ENCODE measurements at places on chromosomes 5 and 9.

- no peak for DNase-seq
Measured at GRCh38 chr9:15222313-15222712, 84.7 kb downstream of the TTC39B start.

- DNase-seq = no peak
Measured at GRCh38 chr5:74672215-74672877, 12.7 kb upstream of the HEXB start.

DNA sequence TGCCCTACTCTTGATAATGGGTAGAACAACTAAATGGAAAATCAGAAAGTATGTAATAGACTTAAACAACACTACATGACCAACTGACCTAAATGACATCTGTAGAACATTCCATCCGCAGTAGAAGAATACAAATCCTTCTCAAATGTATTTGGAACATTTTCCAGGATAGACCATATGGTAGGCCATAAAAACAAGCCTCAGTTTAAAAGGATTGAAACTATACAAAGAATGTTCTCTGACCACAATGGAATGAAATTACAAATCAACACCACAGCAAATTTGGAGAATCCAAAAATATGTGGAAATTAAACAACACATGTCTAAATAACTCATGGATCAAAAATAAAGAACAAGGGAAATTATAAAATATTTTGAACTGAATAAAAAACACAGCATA is 189.2 kb downstream of the NDUFS4 start:
- DNase-seq = no peak

GRCh38 chr5:107213025-107213424 is 457.7 kb downstream of the EFNA5 start:
- no peak for DNase-seq

GRCh38 chr5:154284433-154284832 is 93.9 kb downstream of the GALNT10 start:
- peak; percentile 27 for DNase-seq

GRCh38 chr5:174283211-174284005 is 237.9 kb downstream of the NSG2 start:
- no peak for DNase-seq

DNA sequence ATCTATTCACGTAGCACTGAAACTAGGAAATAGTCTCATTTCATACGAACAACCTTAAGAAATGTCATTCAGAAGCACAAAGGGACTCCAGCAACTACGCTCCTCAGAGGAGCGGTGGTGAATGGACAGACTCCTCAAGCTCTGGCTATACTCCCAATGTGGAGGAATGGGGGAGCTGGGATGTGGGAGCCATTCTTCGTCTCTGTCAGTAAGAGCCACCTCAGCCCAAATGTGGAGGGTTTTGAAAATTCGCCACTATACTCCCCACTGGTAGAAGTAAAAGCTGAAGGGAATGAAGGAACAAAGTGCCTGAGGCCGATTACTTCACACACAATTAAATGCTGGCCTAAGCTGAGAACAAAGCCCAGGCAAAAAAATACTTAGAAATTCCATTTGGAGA is 96.3 kb downstream of the ADAMTS12 start:
- no peak for DNase-seq

DNA sequence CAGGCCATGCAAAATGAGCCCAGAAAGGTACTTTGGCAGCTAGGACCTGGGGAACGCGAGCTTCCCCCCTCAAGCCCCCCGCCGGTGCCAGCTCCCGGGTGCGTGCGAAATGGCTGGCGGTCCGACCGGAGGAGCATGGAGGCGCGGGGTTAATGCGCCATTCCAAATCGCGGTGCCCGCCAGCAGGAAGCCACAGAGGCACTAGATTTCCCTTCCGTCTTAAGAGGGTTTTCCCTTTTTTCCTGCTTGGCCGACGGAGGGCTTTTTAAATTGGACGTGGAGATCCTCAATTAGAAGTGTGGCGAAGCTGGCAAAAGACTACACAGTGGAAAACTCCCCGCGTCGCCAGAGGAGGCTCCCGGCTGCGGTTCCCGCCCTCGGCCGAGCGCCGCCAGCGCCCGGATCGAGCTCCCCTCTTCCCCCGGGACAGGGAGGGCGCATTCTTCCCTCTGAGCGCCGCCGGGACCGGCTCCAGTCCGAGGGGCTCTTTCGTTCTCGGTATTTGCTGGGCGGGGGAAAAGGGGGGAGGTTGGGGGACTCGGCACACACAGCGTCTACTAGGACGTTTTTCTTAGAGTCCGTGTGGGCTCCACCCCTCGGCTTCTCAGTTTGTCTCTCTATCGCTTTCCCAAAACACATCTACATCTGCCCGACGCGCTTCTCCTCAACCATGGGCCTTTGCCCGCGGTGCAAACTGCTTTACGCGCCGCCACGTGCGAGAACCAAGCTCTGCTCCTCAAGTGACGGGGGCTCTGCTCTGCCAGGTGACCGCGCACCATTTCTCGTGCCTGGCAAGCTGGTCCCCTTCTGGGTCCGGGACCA is 3.0 kb downstream of the GDNF start:
- DNase-seq = no peak

DNA sequence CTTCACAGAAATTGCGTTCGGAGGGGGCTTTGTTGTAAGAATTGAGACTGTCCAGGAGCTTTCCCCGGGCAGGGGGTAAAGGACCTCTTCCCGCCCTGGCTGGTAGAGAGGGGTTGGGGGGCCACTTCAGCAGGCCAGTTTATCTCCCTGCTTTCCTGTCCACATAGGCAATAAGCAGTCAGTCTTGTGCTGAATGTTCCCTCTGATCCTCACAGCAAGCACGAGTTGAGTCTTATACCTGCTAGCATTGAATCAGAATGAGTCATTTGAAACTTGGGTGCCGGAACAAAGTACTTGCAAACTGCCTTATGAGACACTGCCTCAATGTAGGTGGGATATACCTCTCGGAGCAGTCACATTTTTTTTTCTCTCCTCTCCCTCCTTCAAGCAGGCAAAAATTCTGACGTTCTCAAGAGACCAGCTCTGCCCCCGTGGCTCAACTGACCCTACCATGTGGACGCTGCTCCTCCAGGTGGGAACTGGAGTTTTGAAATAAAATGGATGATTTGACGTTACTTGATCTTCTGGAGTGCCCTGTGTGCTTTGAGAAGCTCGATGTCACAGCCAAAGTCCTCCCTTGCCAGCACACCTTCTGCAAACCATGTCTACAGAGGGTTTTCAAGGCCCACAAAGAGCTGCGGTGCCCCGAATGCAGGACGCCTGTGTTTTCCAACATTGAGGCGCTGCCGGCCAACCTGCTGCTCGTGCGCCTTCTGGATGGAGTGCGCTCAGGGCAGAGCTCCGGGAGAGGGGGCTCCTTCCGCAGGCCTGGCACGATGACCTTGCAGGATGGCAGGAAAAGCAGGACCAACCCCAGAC is 1.3 kb downstream of the SH3RF2 start:
- DNase-seq = no peak

- DNase-seq = peak; percentile 55
Measured at GRCh38 chr5:10581867-10582511, 18.1 kb downstream of the ANKRD33B start.

DNA sequence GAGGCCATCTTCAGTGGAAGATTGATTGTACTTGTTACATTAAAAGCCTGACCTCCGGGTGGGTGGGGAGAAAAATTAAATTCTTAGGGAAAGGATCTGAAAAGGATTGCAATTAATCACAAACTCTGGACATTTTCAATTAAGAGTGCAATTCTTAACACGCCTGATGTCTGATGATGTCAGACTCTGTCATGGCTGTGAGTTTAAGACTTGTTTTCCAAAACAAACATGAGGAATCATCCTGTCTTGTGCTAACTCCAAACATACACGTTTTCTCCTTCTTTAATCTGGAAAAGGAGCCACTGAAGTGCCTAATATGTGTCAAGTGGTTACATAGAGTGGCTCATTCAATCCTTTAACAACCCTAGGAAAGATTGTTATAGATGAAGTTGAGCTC is 60.4 kb upstream of the SMIM23 start:
- no peak for DNase-seq

GRCh38 chr5:175649967-175650366 is 7.9 kb upstream of the HRH2 start:
- no peak for DNase-seq

- no peak for DNase-seq
Measured at GRCh38 chr5:8831251-8831650, 714.6 kb downstream of the SEMA5A start.

DNA sequence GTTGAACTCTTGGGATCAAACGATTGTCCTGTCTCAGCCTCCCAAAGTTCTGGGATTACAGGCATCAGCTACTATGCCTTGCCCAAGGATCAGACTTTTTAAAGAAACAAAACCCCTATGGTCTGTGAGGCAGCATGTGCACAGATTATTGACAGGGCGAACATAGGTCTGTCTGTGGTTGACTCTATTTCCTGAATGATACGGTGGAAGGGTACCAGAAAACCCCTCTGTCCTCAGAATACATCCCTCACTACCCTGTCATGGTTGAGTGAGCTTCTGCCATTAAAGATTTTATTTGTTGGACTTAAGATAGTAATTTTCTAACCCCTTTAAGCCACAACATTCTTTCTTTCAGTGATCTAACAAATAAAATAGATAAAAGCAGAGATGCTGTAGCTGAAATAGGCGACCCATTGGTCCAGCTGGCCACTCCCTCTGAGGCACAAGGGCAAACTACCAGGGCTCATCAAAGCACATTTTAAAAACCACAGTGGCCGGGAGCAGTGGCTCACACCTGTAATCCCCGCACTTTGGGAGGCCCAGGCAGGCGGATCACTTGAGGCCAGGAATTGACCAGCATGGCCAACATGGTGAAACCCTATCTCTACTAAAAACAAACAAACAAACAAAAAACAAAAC is 84.9 kb upstream of the ANKRD55 start:
- no peak for DNase-seq

Data from AML-193 (cell line).